ENCODE measurements at places on chromosomes 4 and X. TPM values are rescaled to one million over a fixed set of nuclear protein-coding genes. Genes with fewer than 3 reads are reported as not detected.

The NAP1L5 gene
- 3.3 TPM for total RNA-seq

The TMPRSS11B gene
- not detected for total RNA-seq

The ADH7 gene
- not detected for total RNA-seq

The P2RY4 gene
- 0.09 TPM for total RNA-seq

The GPR119 gene
- not detected for total RNA-seq

The AMTN gene
- total RNA-seq: not detected

The USP17L27 gene
- total RNA-seq: not detected

The CPXCR1 gene
- total RNA-seq: not detected

The CPEB2 gene
- total RNA-seq: 12.1 TPM

The SPANXA1 gene
- not detected for total RNA-seq

The C4orf36 gene
- total RNA-seq: 0.52 TPM

The THOC2 gene
- 41.8 TPM for total RNA-seq

The SYP gene
- total RNA-seq: 0.17 TPM

The PDZD4 gene
- total RNA-seq: 0.33 TPM

The MAGEA12 gene
- not detected for total RNA-seq

The CCDC149 gene
- total RNA-seq: 16.8 TPM

The SPIN4 gene
- 13.8 TPM for total RNA-seq

The RAB39B gene
- total RNA-seq: 0.52 TPM

The NXF2B gene
- total RNA-seq: not detected

The GUCY1B1 gene
- total RNA-seq: 15.5 TPM

The LGI2 gene
- under 0.01 TPM for total RNA-seq

The WDFY3 gene
- 74.3 TPM for total RNA-seq

The CCDC158 gene
- not detected for total RNA-seq

The ANTXR2 gene
- total RNA-seq: 39.7 TPM

The ADH5 gene
- 69.7 TPM for total RNA-seq

The GUCY1A1 gene
- total RNA-seq: 163 TPM

The VSIG4 gene
- total RNA-seq: not detected

The MND1 gene
- total RNA-seq: 0.87 TPM

The RNF212 gene
- 0.54 TPM for total RNA-seq

Measured in dermis lymphatic vessel endothelial cell (primary cell).